CD4-positive, alpha-beta T cell treated with Interleukin-1 beta for 1 hour (primary cell): ENCODE measurements at places on chromosomes 6 and 20.

DNA sequence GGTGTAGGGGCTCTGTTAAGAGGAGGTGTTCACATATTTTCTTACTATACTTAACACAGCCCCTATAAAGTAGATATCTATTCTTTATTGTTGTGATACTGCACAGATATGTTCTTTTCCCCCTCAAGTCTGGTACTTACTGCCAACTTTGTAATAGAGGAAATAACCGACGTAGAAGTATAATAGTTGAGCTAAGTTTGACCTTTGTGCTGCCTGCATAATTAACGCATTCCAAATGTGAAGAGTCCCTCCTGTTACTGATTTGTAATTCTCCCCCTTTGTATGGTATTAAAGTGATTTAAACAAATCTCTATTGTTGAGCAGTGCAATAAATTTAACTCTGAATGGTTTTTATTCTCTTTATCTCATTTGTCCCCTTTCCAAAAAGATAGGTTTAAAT is 39.0 kb downstream of the PHF3 start:
- DNase-seq, result no peak

- no peak for DNase-seq
Measured at GRCh38 chr6:14337152-14337551, 219.6 kb downstream of the CD83 start.

- DNase-seq, result no peak
Measured at GRCh38 chr6:81938014-81938856, 185.8 kb upstream of the TENT5A start.

- no peak for DNase-seq
Measured at GRCh38 chr6:121504227-121504626, 68.8 kb downstream of the GJA1 start.

DNA sequence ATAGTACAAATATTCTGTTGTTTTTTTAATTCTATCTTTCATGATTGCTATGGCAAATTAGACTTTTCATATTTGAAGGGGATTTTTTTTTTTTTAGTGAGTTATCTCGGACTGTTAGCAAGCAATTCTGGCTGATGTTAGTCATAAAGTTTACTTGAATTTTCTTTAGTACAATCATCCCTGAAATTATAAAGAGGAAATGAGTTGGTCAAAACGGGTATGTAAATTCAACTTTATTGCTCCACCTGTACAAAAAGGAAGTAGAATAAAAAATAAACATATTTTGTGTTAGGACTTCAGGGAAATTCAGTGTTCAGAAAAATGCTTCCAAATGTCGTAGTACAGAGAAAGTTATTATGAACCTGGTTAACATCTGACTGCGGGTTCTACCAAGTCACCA is 40.3 kb downstream of the PPP1R14C start:
- no peak for DNase-seq

DNA sequence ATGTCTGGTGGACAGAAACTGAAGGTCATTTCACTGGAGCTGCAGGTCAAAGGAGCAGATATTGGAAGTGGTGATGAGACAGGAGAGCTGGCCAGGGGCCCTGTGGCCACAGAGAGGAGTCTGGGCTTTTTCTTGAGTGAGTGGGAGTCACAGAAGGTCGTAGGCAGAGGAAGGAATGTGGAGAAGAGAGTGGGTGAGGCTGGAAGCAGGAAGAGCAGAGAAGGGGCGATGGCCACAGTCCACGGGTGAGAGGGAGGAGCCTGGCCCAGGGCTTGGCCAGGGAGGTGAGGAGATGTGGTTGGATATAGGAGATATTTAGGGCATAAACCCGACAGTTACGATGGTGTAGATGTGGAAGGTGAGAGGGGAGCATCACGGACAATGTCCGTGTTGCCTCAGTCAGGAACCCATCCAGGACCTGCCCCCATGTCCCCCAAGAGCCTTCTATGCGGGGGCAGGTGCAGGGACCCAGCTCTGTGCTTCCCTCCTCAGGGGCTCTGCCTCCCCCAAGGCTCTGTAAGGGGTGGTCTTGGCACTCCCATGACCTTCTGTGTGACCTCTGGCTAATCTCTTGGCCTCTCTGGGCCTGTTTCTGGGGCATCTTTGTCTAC is 150.5 kb upstream of the PTPN1 start:
- DNase-seq, result no peak

DNA sequence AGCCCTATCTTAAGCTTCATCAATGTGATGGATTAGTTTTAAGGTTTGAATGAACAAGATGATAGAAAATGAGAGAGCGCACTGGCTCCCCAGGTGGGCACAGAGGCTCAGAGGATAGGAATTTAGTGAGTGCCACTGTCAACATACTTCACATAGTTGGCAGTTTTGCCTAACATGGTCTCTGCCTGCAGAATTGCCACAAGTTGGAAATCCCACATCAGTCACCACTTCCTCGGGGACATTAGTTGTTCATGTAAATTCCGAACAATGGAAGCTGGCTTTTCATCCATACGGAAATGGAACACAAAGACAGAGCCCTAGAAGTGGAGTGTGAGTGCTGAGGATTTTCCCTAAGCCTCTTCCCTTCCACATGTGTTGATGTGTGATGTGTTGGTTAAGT is 123.9 kb upstream of the PHACTR1 start:
- DNase-seq, result no peak

- DNase-seq, result no peak
Measured at GRCh38 chr20:14838663-14839628, 501.5 kb upstream of the FLRT3 start.

DNA sequence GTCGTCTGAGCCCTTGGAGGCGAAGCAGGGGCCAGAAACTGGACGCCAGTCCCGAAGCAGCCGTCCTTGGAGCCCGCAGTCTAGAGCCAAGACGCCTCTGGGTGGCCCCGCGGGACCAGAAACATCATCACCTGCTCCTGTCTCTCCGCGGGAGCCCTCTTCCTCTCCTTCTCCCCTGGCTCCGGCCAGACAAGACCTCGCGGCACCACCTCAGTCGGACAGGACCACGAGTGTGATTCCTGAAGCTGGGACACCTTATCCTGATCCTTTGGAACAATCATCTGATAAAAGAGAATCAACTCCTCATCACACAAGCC is 416 bp downstream of the RSPH4A start:
- DNase-seq, result no peak
